Activated CD8-positive, alpha-beta memory T cell treated with anti-CD3 and anti-CD28 coated beads for 24 hours (primary cell): ENCODE measurements at places on chromosomes 1 and 21.

DNA sequence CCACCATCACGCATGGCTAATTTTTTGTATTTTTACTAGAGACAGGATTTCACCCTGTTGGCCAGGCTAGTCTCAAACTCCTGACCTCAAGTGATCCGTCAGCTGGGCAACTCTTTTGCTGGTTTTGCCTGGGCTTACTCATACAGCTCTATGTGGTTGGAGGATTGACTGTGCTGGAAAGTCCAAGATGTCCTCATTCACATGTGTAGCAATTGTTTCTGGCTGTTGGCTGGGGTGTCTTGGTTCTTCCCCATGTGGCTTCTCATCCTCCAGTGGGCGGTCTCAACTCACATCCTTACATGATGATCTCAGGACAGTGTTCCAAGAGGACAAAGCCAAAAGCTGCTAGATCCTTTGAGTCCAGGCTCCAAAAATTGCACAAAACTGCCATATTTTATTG, 53.3 kb downstream of the TEX35 start:
- no peak for DNase-seq

GRCh38 chr1:19654386-19654785, 10.3 kb downstream of the NBL1 start:
- no peak for DNase-seq

DNA sequence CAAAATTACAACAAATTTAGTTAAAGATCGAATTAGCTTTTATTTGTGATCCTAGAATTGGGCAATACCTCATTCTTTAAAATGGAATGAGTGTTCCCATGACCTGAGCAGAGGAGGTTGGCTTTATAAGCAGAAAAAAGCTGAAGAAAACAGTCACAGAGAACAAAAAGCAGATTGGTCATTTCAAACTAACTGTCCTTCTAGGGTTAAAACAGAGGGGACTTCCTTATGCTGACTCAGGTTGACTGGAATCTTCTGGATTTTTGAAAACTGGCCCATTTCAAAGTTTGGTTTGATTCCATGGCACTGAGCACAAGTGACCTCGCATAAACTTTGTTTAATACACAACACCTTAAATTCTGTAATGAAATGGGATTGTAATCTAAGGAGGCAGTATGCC, 17.6 kb downstream of the NFASC start:
- DNase-seq, result no peak

GRCh38 chr21:27371975-27372331, 405.1 kb upstream of the ADAMTS5 start:
- DNase-seq, result no peak

GRCh38 chr1:91606546-91607078, 106.0 kb downstream of the CDC7 start:
- no peak for DNase-seq

GRCh38 chr1:43864111-43865045, 69.2 kb upstream of the ARTN start:
- no peak for DNase-seq

- DNase-seq, result no peak
Measured at GRCh38 chr1:243513726-243514491, 258.1 kb downstream of the SDCCAG8 start.

- no peak for DNase-seq
Measured at GRCh38 chr1:161905269-161905884, 118.3 kb downstream of the OLFML2B start.

DNA sequence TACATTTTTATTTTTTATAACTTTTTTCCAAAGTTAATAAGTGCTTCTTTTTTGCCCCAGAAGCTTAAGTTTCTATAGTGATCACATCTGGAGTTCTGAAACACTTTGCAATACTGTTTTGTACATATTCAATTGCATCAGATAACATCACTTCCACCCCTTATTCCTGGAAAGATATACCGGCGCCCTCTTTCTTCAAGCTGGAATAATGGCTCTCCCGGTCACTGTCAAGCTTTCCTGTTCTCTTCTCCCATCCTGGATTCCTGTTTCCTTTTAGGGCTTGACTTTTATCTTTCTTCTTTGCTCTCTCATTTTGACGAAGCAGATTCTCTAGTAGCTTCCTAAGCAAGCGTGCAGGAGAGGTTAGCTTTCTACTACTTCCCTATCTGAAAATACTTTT, 1866.8 kb downstream of the MRPL39 start:
- DNase-seq, result no peak

- no peak for DNase-seq
Measured at GRCh38 chr1:32182060-32182459, 2.6 kb downstream of the TXLNA start.

DNA sequence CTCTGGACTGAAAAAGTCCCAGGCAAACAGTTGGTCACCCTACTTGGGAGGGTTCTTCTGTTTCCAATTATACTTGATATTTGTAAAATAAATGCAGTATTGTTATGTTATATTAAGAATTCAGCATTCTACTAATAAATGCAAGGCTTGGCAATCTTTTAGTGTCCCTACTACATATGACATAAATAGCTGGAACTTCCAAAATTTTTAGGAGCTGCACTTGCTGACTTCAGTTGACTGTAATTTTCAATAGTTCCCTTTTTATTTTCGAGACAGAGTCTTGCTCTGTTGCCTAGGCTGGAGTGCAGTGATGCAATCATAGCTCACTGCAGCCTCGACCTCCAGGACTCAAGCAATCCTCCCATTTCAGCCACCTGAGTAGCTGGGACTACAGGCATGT, 20.0 kb downstream of the FOXD3 start:
- DNase-seq, result no peak
